Testis (tissue), 5 donors: ENCODE measurements at places on chromosomes 11 and 22. TPM values are rescaled to one million over a fixed set of nuclear protein-coding genes. Genes with fewer than 3 reads are reported as not detected.

GRCh38 chr11:46036969-46037368 lies 84.3 kb downstream of the PHF21A start:
- no peaks in the 10 kb centered on the region for H3K36me3 ChIP-seq
- H3K4me3 ChIP-seq: no peak overlapping the region
- H3K27ac ChIP-seq: no peak overlapping the region
- H3K27me3 ChIP-seq: no peaks in the 10 kb centered on the region

The MOB2 gene
- 46.8 TPM for total RNA-seq

The OSM gene
- total RNA-seq: not detected

The TMEM132A gene
- 39.0 TPM for total RNA-seq

DNA sequence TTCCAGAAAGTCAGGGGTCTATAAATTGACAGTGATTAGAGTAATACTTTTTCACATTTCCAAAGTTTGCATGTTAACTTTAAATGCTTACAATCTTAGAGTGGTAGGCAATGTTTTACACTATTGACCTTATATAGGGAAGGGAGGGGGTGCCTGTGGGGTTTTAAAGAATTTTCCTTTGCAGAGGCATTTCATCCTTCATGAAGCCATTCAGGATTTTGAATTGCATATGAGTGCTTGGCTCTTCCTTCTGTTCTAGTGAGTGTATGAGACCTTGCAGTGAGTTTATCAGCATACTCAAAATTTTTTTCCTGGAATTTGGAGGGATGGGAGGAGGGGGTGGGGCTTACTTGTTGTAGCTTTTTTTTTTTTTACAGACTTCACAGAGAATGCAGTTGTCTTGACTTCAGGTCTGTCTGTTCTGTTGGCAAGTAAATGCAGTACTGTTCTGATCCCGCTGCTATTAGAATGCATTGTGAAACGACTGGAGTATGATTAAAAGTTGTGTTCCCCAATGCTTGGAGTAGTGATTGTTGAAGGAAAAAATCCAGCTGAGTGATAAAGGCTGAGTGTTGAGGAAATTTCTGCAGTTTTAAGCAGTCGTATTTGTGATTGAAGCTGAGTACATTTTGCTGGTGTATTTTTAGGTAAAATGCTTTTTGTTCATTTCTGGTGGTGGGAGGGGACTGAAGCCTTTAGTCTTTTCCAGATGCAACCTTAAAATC lies 5.3 kb downstream of the MALAT1 start:
- no peaks in the 10 kb centered on the region for H3K27me3 ChIP-seq
- H3K4me1 ChIP-seq: peaks cover 20% of the 10 kb centered on the region
- peak overlapping the region; percentile 92 for H3K27ac ChIP-seq
- H3K4me3 ChIP-seq: peak overlapping the region; percentile 94
- H3K36me3 ChIP-seq: no peaks in the 10 kb centered on the region
- DNase-seq: no peak
